ENCODE measurements at places on chromosomes 5 and 9. TPM values are rescaled to one million over a fixed set of nuclear protein-coding genes. Genes with fewer than 3 reads are reported as not detected.

GRCh38 chr5:150544611-150545219, 36.8 kb downstream of the NDST1 start:
- peak; percentile 88 for DNase-seq

GRCh38 chr5:151798674-151799073, 26.9 kb downstream of the G3BP1 start:
- DNase-seq, result no peak

DNA sequence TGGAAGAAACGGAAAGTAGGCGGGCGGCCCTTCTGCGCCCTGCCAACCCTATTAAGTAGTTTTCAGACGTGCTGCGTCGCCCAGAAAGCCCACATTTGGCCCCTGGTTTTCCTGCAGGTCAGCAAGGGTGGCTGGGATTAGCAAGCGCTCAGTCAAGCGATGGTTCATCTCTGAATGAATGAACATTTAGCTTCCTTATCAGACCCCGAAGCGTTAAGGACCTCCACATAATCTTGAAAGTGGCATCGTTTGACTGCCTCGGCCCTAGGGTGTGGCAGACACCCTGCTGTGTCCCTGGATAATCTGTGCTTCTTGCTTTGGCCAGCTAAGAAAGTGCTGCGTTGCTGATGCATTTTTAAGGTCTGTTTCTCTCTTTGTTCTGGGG, 684 bp downstream of the TOR1B start:
- no peak for DNase-seq

DNA sequence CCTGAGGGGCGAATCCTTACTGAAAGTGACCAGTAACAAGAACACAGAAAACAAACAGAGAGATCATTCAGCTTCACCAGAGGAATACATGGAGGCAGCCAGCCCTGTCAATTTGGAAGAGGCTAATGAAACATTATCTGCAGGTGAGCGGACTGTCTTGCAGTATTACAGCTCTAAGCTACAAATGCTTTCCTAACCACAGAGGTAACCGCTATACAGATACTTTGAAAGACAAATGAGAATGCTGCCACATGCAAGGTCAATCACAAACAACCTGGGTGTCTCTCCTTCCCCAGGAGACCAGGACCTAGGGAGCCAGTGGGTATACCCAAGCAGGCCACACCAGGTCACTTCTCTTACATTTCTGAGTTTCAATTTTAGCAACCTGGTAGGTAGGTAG, 30.2 kb downstream of the EFNA5 start:
- no peak for DNase-seq

- no peak for DNase-seq
Observed at GRCh38 chr5:137072361-137073115, 426.6 kb downstream of the SPOCK1 start.

GRCh38 chr5:170493028-170493820, 10.6 kb upstream of the KCNIP1 start:
- no peak for DNase-seq

DNA sequence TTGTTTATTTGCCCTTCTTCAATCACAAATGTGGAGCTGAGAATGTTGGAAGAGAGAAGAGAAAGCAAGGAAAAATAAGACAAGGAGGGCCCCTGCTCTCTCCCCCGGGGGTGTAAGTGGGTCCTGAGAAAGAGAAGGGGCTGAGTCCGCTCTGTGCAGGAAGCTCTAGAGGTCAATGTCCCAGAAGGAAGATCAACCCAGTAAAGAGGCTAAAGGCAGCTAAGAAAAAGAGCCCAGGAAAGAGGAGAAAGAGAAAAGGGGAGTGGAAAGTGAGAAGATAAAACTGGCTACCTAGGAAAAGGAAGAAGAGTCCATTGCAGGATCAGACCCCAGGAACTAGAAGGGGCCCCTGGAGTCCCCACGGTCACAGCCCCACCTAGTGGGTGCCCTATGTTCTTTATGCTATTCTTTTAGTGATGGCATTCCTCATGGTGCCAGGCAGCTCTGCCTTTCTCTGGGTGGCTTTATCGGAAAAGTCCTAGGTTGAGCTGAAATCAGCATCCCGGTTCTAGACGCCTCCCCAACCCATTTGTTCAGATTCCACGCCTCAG, 583.4 kb downstream of the ACTL7B start:
- no peak for DNase-seq

- DNase-seq, result no peak
Observed at GRCh38 chr5:14996997-14997396, 125.4 kb upstream of the ANKH start.

DNA sequence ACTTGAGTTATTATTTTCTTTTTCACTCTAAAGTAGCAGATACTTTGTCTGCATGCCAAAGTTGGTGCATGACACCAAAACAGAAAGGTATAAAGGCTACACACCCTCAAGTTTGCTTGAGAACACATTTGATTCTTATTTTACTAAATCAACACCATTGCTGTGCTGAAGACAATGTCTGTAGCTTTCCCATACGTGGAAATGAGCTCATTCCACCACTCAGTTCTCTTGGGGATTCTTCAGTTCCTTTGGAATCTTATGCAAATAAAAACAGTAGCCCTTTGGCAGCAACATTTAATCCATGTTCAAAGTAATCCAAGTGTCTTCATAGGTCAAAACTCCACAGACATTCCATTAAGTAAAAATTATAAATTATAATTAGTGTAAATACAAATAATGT, 264.9 kb downstream of the TLE1 start:
- DNase-seq, result no peak

- DNase-seq, result no peak
Observed at GRCh38 chr9:69916950-69917349, 96.3 kb downstream of the CFAP95 start.

- DNase-seq, result no peak
Observed at GRCh38 chr5:123215929-123216702, 127.1 kb downstream of the PRDM6 start.

GRCh38 chr5:26470439-26470838, 567.9 kb downstream of the CDH9 start:
- no peak for DNase-seq

GRCh38 chr5:106303911-106304310, 1366.8 kb downstream of the EFNA5 start:
- DNase-seq, result no peak

DNA sequence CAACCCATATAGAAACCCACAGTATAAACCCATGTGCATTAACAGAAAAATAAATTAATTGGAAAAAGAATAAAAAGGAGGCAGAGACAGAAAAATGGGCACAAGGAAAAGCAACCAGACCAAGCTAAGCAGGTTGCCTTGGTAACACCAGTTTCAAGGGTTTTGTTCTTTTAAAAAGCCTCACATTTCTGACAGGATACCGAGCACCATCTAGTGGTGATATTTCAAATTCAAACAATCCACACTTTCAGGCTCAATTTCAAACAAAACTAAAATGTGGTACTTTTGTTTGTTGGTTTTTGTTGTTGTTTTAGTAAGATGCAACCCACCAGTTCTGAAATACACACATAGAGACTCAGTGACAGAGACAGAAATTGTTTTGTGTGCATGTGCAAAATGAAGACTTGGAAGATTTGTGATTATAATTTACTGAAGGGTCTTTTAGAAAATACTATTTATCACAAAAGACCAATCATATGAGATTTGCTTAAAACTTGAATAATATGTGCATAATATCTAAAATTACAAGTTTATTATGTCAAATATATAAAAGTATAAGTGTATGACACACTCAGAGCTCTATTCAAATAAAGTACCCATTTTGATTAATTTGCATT, 318.2 kb downstream of the SLCO4C1 start:
- no peak for DNase-seq

DNA sequence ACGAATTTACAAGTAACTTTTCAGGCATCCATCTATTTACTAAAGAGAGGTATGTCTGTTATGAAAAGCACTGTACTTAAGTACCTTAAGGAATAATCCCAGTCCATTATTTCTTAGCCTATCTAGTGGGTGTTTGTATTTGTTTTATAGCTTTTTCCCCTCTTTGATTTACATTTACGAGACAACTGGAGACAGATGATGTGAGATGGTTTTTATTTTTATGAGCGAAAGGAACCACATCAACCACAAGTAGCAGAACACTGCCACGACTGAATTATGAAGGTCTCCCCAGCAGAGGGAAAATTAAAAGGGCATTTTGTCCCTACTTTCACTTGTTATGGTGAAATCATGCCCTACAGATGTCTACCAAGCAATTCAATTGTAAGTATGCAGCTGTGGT, 357.8 kb downstream of the NFIB start:
- DNase-seq, result no peak

GRCh38 chr5:157164521-157164920, 1.5 kb downstream of the GARIN3 start:
- no peak for DNase-seq

GRCh38 chr9:69744688-69745380, 15.0 kb downstream of the PTAR1 start:
- DNase-seq, result no peak

DNA sequence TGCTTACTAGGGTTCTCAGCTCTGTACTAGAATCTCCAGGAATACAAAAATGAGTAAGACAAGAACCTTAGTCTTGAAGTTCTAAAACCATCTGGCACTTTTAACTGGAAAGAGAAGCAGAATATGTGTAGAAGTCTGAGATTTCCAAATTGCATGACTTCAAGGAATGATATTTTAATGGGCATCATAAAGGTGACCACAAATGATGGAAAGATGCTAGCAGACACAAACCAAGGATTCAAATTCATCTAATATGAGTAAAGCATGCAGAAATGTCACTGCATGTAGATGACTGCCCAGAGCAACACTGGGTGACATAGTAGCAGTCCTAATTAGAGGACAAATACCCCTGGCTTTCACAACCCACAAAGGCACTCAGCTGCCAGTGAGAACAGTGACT, 117.2 kb downstream of the RPS23 start:
- DNase-seq, result no peak

DNA sequence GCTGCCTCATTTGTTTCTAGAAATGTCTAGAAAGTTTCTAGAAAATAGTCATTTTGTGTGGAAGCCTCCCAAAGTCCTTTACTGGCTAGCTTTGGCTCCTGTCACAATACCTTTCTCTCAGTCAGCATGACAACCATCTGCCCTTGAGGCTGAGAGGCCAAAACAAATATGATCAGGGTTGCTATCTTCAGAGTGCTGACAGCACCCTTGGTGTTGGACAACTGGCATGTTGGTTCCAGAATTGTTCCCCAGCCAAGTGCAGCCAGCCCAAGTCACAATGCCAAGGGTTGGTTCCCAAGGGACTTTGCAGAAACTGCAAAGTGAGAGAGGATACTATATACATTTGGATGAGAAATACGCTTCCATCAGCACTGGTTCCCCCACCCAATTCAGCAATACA, 140.9 kb upstream of the GAS1 start:
- DNase-seq, result no peak

DNA sequence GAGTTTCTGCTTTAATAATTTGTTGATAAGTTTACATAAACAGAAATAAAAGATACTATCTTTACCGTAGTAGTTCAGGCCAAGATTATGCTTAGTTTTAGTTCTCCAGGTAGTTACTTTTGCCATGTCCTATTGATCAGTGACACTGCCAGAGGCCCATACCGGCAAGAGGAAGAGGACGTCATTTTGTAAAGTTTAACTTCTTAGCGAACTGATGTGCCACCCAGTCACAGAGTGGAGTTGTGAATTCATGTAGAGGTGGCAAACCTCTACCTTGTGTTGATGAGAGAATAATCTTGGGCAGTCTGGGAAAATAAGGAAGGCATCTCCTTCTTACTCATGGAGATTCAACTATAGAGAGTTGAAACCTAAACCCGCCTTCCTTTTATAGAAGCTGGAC, 21.8 kb downstream of the RGMB start:
- no peak for DNase-seq

DNA sequence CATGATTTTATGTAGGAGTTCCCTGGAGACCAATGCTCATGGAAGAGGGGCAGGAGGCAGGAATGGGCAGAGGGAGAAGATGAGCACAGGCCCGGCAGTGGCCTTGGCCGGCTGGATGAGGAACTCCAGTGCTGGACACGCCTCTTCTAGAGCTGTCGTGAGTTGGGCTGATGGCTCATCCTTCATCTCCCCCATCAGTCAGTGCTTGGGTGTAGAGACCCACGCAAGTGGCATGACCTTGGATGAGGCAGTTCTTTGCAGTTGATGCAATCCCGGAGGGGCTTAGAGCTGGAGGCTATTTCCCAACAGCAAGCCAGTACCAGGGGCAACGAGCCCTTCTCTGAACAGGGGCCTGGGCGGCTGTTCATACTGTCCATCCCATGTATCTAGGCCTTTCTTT, 25.5 kb upstream of the ARAP3 start:
- no peak for DNase-seq

GRCh38 chr9:109497226-109498153, 617 bp downstream of the PTPN3 start:
- DNase-seq, result no peak

DNA sequence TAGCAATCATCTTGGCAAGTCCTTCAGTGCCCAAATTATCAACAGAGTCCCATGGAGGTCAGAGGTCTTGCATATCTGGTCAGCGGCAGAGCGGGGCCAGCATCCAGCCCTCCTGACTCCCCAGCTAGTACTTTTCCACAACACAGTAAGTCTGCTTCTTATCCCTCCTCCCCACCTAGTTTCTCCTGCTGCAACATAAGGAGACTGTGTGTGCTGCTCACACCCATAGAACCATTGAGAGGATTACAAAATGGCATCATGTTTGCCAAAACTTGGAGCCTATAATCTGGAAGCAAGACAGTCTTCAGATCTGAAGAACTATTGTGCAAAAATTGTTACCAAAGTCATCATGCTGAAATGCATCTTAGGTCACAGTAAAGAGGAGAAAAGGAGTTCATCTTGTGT, 125.8 kb upstream of the ZNF366 start:
- DNase-seq, result no peak

DNA sequence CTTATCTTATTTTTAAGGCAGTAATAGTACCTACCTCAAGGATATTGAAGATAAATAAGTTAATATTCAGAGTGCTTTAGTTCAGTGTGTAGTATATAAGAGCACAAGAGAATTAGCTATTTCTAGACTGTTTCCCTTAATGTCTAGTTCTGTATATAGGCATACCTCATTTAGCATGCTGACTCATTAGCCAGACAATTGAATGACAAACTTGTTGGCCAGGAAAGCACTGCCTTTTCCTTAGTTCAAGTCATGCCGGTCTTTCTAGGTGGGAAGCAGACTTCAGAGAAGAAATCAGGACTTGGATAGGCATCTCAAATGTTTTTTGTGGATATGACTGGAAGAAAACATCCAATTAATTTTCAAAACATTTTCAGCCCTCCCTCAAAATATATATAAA, 3.2 kb upstream of the FBXO4 start:
- no peak for DNase-seq

GRCh38 chr9:85742597-85742936, 813 bp upstream of the AGTPBP1 start:
- DNase-seq, result no peak

- DNase-seq, result no peak
Observed at GRCh38 chr5:167205881-167206280, 1085.6 kb upstream of the WWC1 start.

- no peak for DNase-seq
Observed at GRCh38 chr9:123174887-123175518, 93.4 kb downstream of the STRBP start.

The DCANP1 gene
- total RNA-seq, result not detected

The RELL2 gene
- total RNA-seq, result 24.1 TPM

The PDE8B gene
- total RNA-seq, result 0.17 TPM

The HSPB3 gene
- total RNA-seq, result not detected

The IER5L gene
- 11.7 TPM for total RNA-seq

The GPR107 gene
- 23.6 TPM for total RNA-seq

The OR1J2 gene
- not detected for total RNA-seq

The SUSD3 gene
- 40.9 TPM for total RNA-seq

The SH3TC2 gene
- total RNA-seq, result not detected

The OR1Q1 gene
- not detected for total RNA-seq

The NR5A1 gene
- total RNA-seq, result not detected
